ENCODE measurements at places on chromosomes 1 and 21.

DNA sequence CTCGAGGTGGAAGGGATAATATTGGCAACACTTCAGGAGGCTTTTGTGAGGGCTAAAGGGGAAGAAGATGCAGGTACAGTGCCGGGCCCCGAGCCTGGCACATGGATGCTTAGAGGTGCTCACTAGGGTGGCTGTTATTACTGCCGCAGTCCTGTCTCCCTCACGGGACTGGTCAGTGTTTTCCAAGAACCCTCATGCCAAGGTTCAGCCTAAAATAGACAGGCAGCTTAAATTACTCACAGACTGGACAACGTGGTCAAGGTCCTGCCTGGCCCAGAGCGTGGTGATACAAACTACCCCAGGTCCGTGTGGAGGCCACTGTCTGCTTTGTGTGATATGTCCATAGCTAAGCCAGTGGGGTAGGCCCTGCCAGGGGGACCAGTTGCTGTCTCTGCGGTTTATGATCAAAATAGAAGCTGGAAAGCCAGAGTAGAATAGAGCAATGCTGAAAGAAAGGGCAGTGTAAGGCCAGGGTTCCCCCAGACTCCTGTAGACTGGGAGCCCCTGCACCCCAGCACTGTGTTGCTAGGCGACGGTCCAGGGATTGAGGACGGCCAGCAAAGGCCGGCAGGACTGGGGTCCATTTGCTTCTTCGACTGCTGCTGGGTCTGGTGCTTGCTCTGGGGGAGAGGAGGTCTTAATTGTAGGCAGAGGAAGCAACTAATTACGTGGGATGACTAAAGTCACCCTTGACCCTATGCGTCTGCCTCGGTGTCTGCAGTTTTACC lies 36.1 kb downstream of the ELAPOR1 start:
- peak; percentile 38 for DNase-seq

GRCh38 chr1:162548170-162548569 lies 13.4 kb upstream of the UAP1 start:
- DNase-seq: no peak

GRCh38 chr1:65904681-65905083 lies 112.0 kb downstream of the PDE4B start:
- DNase-seq: no peak

DNA sequence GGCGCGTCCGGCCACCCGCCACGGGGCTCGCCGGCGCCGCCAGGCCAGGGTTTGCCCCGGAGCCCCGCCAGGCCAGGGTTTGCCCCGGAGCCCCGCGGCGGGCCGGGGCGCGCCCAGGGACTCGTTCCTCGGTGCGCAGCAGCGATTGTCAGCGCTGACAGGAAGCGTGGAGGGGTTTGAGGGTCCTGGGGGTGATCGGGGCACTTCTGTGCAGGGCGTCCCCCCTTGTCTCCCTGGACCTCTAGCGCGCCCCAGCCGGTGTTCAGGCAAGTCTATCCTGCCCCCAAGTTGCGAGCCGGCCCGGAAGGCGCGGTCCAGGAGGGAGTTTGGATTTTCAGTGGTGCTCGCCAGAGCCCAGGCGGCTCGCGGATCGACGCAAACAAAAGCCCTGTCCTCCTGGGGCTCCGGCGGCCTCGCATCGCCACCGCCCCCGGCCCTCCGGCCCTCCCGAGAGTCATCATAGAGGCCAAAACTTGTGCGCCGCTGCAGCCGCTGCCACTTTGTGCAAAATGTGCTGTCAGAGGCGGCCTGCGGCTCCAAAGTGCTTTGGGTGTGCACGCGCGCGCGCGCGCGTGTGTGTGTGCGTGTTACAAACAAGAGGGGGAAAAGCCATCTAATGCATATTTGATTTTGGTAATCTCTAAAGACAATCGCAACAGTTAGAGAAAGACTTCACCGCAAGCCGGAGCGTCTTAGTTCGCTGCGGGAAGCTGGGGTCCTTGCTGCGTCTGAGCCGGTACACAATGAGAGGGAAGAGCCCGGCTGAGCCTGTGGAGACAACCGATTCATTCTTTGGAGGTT lies 1.0 kb downstream of the ROR1 start:
- DNase-seq: peak; percentile 73

GRCh38 chr21:40129809-40130208 lies 262.6 kb downstream of the PCP4 start:
- DNase-seq: no peak

DNA sequence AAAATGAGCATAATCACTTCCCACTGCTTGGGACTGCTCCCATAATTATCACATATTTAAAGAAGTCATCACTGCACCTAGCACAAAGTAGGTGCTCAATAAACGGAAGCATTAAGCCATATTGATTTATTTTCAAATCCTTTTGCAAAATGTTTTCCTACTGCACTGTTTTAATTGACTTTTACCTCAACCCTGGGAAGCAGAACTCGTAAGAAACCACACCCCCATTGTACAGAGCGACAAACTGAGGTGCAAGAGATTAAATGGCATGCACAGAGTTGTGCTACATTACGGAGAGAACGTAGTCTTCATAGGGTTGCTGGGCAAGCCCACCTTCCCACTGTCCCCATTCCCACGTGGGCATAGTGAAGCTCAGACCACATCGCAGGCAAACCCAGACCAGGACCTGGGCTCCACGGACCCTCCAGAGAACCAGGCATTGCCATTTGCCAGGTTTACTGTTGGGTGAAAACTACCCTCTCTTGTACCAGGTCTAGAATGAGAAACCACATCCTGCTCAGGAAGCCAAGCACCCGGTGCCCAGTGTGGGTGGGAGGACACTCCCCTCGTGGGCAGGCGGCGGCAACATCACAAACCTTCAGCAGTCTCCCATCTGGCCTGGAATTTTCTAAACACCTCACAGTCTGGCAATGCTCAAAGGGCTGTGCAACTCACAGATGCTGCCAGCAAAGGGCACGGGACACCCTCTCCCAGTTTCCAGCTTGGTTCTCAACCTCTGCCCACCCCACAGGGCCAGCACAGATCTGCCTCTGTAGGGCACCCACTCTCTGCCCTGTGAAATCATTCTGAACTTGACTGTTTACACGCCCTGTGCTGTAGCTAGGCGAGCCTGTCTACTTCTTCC lies 8.2 kb downstream of the IFFO2 start:
- no peak for DNase-seq

DNA sequence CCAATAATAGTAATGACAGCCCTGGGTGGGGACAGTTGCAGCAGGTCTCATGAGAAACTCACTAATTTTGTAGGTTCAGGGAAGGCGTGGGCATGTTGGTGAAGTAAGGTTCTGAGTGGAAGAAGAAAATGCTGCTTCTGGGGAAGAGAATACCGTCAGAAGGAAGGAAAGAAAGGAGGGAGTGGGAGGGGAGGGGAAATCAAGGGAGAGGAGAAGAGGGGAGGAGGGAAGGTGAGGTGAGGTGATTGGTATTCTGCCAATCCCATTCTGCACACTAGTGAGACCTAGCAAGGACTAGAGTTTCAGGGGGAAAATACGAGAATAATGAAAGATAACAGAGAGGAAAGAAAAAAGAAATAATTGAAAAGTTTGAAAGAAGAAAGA lies 32.4 kb upstream of the MGST3 start:
- no peak for DNase-seq

GRCh38 chr1:36329817-36330216 lies 6.4 kb upstream of the EVA1B start:
- no peak for DNase-seq

- peak; percentile 15 for DNase-seq
Measured at GRCh38 chr1:50620680-50621329, 197.6 kb upstream of the DMRTA2 start.

GRCh38 chr1:114062477-114063099 lies 83.3 kb downstream of the OLFML3 start:
- DNase-seq: no peak

- DNase-seq: no peak
Measured at GRCh38 chr1:3943806-3944577, 43.9 kb upstream of the C1orf174 start.

GRCh38 chr1:204177133-204177532 lies 11.0 kb upstream of the REN start:
- DNase-seq: peak; percentile 57
